T-cell (primary cell): ENCODE measurements at places on chromosomes 3 and 15. TPM values are rescaled to one million over a fixed set of nuclear protein-coding genes. Genes with fewer than 3 reads are reported as not detected.

TGM5 gene
- not detected for total RNA-seq

MUC13 gene
- total RNA-seq, result 0.18 TPM

GRCh38 chr15:75646944-75647364 is 758 bp upstream of the SNX33 start:
- DNase-seq, result no peak

TRH gene
- total RNA-seq, result not detected
